ENCODE measurements at places on chromosomes 13 and 19.

DNA sequence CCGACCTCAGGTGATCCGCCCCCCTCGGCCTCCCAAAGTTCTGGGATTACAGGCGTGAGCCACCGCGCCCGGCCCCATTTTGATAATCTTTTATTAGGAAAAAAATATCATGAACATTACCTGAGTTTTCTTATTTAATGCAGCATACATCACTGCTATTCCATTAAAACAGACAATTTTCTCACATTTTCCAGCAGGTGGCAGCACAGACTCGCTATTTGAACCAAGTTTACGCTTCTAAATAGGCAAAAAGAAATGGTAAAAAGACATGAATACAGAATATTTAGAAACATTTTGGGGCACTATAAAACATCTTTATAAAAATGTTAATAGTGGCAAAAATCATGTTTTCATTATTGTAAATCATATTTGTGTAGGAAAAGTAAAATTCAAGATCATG lies 903.1 kb downstream of the SLITRK6 start:
- DNase-seq: peak; percentile 25

DNA sequence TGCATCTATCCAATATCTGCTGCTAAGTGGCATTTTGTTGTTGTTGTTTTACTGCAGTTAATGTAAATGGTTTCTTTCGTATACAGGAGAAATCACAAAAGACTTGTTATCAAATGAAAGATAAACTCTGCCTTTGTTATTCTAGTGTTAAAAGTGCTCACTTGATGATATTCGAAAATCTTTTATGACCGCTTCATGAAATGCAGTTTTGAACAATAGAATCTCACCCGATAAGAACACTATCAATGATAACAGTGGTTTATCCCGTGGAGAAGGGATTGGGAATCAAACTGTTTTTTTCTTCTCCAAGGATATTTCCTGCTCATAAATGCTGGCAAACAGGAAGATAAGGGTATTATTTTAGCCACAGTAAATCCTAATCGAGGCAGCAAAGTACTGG lies 1366.3 kb downstream of the OLFM4 start:
- no peak for DNase-seq

DNA sequence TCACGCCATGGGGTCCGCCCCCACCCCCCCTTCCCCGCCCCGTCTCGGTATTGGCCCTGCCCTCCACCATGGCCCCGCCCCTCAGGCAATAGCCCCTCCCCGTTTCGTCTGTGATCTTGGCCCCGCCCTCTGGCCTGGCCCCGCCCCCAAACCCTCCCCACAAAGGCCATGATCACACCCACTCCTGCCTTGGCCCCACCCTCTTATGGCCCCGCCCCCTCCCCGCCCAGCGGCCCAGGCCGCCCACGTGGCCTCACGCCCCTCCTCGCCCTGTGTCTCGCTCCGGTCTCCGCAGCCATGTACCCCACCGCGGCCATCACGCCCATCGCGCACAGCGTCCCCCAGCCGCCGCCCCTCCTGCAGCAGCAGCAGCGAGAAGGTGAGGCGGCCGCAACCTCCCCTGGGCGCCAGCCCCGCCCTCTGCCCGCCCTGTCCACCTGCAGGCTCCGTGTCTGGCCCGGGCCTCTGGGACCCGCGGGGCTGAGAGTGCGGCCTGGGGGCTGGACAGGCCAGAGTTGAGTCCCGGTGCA lies 61.3 kb downstream of the CELF5 start:
- no peak for DNase-seq

DNA sequence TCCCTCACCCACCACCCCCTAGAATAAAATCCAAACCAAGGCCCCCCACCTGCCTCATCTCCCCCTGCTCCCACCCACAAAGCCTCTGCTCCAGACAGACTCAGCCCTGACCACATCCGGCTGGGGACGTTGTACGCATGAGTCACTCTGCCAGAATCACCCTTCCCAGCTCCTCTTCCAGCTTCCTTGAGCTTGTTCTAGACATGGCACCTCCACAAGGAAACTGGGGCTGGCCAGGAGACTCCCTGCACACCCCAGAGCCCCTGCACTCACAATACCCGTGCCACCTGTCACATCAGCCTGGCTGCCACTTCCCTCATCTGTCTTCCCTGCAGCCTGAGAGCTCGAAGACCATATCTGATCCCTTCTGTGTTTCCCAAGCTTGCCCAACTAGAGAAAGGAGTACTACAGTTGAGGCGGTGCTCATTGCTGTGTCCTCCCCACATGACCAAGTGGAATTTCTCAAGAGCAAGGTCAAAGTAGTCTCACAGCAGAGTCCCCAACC lies 9.7 kb downstream of the DEDD2 start:
- peak; percentile 21 for DNase-seq

DNA sequence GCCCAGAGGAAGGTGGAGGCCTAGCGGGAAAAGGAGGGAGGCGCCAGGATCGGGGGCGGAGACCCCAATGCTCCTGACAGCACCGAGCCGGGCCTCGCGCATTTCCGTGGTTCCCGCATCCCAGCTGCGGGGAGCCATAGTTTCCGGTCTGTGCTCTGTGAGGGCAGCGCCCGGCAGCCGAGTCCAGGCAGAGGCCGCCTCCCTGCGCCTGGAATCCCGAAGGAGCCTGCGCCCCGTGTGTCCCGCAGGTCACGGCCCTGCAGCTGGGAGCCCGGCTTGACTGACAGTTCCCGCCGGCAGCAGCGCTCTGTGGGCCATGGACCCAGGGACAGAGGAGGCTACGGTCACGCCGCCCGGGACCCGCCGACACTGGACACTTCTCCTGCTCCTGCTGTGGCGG lies 74.6 kb upstream of the C13orf46 start:
- DNase-seq: no peak

DNA sequence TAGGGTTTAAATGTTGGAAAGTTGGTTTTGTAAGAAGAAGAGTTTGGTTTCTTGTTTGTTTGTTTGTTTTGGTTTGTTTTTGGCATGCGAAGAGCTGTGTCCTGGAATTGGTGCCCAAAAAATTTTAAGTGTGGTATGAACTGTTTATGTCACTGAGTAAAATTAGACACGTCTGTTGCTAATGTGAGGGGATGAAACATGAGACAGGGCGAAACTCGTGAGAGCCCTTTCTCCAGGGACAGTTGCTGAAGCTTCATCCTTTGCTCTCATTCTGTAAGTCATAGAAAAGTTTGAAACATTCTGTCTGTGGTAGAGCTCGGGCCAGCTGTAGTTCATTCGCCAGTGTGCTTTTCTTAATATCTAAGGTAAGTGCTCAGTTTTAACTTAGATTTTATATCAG lies at the start of gene SGCG:
TSS of gene SGCG (plus strand) at position 269 of the 400 bp plus-strand sequence. CDS start 22,716 bp downstream, outside the sequence.
- no peak for DNase-seq

GRCh38 chr13:48625413-48626076 lies 28.2 kb upstream of the CYSLTR2 start:
- DNase-seq: no peak

GRCh38 chr13:48222358-48223301 lies 10.4 kb upstream of the ITM2B start:
- no peak for DNase-seq

DNA sequence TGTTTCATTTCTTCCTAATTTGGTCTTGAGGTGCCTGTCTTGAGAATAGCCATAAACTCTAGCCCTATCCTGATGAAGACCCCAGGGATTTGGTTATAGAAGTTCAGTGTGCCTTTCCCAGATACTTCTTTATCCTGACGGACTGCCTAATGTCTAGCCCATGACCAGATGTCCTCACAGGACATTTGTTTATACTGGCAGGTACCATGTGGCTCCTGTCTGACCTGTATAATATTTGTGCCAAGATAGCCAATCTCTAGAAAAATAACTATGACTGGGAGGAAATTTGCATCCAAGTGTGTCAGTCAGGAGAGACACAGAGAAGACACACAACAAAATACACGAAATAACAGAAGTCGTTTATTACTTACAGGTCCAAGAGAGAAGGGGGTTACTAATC lies 69.2 kb upstream of the MIR17HG start:
- no peak for DNase-seq

DNA sequence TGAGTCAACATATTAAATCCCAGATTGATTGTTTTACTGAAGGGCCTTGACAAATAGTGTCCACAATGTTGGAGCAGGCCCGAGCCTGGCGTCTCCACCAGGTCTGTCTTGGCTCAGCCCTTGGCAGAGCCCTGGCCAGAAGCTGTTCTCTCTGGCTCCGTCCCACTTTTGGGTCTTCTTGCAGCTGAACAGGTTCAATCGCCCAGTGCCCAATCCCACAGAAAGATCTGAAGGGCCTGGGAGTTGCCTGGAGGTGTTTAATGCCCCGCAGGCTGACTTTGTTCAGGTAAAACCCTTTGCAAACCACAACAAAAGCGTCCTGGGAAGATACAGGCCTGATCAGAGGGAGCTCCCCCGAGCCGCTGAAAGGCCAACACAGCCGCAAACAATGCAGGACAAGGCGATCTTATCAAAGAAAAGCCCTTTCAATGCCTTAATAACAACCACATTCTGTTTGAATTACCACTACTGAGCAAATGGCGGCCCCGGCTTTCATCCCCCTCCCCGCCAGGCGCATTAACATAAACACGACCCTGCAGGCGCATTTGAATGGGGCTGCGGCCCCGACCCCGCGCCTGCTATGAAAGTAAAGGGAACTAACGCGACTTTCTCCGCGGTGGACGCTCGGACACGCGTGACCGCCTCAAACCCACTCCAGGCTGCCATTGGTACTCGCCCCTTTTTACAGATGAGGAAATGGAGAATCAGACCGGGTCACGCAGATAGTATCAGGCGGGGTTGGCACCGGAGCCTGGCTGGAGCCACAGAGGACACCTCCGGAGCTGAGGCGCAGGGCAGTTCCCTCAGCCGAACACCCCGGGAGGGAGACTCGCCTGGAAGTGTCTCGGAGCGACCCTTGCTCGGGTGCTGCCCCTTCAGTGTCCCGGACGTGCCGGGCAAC lies 3.1 kb downstream of the CDX2 start:
- DNase-seq: no peak

Data from amniotic stem cell (primary cell).